Activated CD4-positive, alpha-beta T cell treated with anti-CD3 and anti-CD28 coated beads, Interleukin-2, amount 50 U/mL, for 48 hours (primary cell): ENCODE measurements at places on chromosomes 12 and 14.
A peak's percentile ranks its signal among the peaks of the same experiment; 100 is the strongest.

DNA sequence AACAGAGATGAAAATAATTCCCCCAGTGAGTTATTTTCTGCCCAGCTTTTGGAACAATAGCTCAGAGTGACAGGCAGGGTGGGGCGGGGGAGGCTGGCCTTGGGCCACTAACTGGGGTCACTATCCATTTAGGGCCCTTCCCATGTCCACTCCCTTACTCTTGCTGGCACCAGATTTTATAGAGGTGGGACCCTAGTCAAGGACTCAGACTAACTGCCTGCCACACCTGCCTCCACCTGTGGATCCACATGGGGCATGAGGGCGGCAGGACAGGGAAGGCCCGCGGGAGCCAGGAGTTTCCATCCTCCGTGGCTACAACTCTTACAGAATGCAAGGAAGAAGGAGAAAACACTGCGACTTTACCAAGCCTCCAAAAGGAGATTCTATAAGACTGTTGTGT lies 10.1 kb downstream of the VDR start:
- DNase-seq: no peak

DNA sequence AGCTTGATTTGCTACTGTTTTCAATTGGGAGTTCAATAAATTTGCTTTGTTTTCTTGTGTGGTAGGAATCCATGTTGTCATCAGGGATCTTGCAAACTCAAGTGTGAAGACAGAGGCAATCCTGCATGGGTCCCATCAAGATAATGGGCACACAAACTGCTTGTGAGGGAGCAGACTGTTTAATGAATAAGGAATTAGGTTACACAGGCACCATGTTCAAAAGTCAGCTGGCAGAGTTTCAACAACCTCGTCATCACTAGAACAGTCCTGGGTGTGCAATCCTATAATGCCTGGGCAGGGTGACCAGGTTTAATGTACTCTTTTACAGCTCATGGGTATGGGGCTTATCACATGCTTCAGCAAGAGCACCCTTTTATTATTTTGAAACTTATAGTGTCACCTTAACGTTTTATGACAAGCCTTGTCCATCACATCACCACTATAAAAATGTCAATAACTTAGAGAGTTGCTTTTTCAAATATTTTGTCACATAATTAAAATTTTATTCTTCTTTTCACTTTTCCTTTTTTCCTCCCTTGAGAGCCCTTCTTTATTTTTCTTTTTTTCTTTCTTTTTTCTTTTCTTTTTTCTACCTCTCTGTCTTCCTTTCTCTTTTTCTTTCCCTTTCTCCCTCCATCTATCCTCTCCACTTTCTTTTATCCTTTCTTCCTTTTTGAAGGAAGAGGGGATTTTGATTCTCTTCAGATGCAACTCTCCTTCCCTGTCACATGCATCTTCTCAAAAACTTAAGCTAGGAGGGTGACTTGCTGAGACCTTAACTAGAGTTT lies 252.2 kb upstream of the ATP2B1 start:
- DNase-seq: peak; percentile 17

DNA sequence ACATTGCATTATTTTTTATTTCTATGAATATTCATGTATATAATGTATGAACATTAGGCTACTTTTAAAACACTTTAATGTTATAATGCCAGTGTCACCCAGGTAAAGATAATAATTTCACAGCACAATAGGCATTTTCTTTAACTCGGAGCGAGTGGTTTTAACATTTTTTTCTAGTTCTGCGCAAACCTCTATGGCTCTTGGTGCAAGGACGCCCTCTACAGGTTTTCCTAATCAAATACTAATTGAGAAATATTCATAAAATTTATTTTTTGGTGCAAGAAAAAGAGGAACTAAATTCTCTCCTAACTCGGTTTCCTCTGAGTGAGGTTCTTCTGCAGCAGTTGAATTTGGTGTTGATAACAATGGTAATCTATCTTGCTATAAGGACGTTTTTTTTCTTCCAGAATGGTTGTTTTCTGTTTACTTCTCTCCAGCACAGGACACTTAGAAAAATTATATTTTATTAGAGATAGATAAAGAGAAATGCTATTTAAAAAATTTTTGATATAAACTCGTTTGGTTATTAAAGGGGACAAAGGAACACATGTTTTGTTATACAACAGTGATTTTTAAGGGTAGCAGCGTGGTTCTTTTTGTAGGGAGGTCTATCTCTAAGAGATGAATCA lies 2.4 kb upstream of the WIF1 start:
- peak; percentile 23 for DNase-seq

DNA sequence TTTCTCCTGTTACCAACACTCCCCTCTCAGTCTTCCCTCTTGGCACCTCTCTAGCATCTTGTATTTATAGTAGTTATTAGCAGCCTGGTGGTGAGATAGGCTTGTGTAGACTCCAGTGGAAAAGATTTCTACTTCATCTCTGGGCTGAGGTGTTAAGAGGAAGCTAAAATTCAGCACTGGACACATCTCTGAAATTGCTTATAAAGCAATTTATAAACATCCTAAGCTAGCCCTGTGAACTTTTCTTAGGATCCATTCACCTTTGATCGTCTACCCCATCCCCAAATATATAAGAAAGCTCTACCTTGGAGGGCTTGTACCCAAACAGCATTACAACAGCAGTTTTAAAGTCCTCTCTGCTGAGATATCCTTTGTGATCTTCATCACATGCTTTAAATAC lies 928 bp downstream of the EFCAB11 start:
- DNase-seq: no peak

DNA sequence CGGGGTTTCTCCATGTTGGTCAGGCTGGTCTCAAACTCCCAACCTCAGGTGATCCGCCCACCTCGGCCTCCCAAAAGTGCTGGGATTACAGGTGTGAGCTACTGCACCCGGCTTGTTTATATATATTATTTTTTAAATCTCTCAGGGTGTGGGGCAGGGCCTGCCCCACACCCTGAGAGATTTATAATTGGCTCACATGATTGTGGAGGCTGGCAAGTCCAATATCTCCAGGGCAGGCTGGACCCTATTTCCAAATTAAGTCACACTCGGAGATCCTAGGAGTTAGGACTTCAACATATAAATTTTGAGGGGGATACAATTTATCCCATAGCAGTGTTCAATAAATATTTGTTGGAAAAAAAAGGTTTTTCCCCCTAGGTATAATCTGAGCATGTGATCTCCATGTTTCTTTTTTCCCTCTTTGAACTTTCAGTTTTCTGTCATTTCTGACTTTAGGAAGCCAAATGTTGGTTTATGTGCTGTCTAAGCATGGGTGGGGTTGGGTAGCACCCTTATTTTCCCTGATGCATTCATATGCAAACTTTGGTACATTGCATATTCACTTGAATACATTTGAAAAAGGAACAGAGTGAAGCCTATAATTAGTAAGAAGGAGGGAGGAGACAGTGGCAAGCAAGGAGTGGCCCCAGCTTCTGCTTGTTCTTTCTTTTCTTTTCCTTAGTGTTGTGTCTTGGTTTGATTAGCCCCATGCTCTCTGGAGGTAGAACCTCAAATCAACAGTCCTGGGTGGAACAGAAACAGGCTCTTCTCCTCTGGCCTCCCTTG lies 8.7 kb upstream of the A2ML1 start:
- DNase-seq: no peak

DNA sequence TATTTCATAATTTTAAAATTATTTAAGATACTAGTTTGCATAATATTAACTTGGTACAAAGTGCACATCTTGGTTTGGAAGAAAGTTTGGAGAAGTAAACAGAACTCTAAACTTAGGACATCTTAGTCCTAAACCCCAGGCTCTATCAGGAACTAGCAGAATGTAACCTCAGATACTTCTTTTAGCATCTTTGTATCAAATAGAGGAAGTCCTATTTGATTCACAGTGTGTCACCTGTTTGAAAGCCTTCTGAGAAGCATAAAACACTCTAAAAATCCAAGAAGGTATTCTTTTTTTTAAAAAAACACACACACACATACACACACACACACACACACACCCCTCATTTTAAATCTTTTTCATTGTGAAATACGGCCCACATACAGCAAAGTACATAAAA lies 12.0 kb upstream of the RNU6-7 start:
- no peak for DNase-seq
